Non-pigmented ciliary epithelial cell (primary cell): ENCODE measurements at places on chromosomes 7 and 10.

DNA sequence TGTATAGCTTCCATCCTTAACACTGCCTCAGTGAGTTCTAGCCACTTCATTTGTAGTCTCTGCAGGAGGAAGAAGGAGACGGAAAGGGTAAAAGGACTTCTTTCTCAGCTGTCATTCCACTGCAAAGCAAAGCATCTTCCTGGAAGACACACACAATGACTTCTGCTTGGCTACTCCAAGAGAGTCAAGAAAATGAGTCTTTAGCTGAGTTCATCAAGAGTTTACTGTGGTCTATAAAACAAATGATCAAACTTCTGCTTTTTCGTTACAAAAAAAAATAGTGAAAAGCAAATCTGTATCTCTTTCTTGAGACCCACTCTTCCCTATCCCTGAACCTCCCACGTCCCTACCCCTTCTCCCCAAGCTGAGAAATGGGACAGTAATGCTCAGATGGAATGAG is 205.0 kb upstream of the AHR start:
- no peak for DNase-seq

GRCh38 chr10:116256752-116257259 is 16.2 kb downstream of the GFRA1 start:
- DNase-seq = no peak

DNA sequence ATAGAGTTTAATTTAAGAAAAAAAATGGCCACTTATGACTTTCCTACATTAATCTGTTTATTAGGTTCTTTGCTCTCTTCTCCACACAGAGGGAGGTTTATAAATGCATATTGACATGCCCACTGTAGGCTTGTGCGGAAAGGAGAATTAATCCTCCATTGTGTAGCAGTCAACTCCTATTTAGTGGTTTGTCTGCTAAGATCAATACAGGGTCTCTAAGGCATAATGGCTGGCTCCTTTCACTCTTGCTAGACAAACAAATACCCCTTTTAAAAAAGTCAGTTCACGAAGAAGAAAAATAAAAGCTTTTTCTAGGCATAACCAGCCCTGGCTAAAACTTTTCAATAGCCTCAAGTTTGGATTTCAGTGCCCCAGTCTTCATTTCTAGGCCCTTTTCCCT is 141.6 kb downstream of the TSPAN12 start:
- no peak for DNase-seq

- peak; percentile 60 for DNase-seq
Measured at GRCh38 chr10:42783181-42783549, 570 bp downstream of the BMS1 start.

DNA sequence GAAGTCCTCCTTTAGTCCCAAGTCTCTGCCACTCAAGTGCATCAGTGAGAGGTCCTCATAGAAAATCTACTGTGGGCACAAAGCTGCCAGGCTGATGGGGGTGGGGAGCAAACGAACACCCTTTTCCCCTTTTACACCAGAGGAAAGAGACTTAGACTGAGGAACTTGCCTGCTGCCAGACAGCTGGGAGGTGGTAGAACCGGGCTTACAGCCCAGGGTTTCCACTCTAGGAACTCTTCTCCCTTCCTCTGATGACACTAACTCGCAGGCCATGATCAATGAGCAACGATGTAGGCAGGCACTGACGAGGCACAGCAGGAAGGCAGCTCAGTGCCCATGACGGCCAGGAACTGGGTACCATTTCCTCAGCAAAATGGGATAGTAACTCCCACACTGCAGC is 11.0 kb upstream of the SH2D4B start:
- DNase-seq = no peak

- DNase-seq = no peak
Measured at GRCh38 chr7:115191526-115191925, 269.6 kb downstream of the MDFIC start.

GRCh38 chr7:148332191-148333186 is 258.1 kb upstream of the C7orf33 start:
- DNase-seq = no peak

DNA sequence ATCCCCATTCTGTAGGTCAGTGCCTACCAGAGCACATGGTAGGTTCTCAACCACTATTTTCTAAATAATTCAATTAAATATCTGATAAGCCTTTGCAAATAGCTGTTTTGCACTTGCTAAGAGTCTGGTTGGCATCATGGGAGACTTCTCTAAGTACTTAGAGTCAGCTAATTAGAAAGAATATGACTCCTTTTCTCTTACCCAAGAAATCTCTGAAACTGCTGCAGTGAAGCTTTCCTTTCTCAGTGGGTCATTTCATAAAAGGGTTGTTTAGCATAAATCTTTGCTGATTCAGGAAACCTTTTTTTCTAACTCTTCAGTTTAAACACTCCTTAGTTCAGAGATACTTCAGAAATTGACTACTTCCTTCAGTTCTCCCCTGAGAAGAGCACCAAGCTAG is 438.9 kb downstream of the ADRA2A start:
- DNase-seq = no peak

DNA sequence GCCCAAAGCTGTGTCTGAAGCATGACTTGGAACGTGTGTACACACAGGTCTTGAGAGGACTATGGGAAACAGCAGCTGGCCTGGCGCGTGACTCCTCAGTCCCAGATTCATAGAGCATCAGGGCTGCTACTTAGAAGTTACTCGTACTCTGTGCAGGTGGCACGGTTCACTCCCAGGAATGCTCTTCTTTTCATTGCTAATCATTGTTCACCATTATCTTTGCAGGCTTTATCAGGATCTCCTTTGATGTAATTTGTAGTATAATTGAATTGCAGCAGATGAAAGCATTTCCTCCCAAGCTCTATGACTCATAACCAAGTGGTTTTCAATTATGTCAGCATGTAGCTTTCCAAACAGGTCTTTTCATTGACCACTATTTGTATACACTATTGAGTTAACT is 938.9 kb downstream of the NRG3 start:
- peak; percentile 28 for DNase-seq

DNA sequence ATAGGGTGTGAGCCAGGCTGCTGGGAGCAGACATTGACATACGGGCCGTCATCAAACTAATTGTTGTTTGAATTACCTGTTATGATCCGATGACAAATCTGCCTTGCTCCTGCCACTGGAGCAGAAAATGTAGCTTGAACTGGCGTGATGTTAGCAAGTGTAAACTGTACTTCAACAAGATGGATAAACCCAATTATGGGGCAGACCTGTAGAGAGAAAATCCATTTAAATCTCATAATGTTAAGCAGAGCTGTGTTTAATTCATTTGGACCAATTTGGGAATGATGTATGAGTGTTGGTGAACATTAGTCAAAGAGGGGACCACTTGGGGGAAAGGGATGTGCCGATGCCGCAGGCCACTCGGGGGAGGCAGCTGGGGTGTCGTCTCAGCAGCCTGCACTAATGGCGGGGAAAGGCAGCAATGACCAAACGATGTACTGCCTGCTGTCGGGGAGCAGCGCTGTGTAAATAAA is 27.4 kb downstream of the TCF7L2 start:
- no peak for DNase-seq

- DNase-seq = no peak
Measured at GRCh38 chr7:32890010-32890792, 1.4 kb downstream of the KBTBD2 start.

DNA sequence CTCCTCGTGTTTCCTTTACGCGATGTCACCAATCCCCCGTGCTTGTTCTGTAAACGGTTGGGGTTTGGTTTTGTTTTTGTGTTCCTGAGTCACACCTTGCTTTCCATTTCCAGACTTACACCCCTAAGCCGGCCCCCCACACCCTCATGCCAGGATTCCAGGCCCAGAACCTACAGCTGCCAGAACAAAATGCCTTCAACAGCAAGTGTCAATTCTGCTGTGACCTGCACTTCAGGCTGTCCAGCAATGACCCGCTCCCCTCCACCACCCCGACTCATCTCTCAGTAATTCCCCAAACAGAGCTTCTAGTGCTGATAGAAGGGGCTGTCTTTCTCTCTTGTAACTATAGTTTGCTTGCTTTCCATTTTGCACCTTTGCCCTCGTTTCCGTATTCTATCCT is 722.1 kb upstream of the CELF2 start:
- DNase-seq = no peak

GRCh38 chr10:44164251-44164956 is 220.5 kb downstream of the CXCL12 start:
- no peak for DNase-seq

GRCh38 chr10:72292223-72292691 is 18.5 kb downstream of the DDIT4 start:
- no peak for DNase-seq

DNA sequence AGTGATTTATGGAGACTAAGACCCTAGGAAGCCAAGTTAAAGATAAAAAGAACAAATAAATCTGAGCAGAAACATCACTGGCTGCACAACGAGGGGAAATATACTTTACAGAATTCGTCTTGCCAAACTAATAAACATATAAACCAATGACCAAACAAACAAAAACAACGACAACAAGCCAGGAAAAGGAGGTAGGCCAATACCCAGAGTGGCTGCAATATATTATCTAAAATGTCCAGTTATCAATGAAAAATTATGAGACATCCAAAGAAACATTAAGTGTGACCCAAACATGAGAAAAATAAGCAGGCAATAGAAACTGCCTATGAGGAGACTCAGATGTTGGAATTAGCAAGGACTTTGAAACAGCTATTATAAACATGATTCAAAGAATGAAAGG is 81.0 kb downstream of the PKD1L1 start:
- DNase-seq = no peak

- no peak for DNase-seq
Measured at GRCh38 chr7:35970458-35970857, 169.6 kb downstream of the SEPTIN7 start.

- no peak for DNase-seq
Measured at GRCh38 chr7:155458111-155458877, at the start of gene EN2. Gene EN2 (plus strand): TSS chr7:155458129. CDS start chr7:155458378, 249 bp downstream.

- no peak for DNase-seq
Measured at GRCh38 chr10:16384021-16384420, 52.8 kb upstream of the PTER start.

GRCh38 chr7:127781081-127781480 is 129.1 kb downstream of the SND1 start:
- DNase-seq = no peak

GRCh38 chr10:74855027-74855426 is 28.6 kb downstream of the KAT6B start:
- DNase-seq = no peak

GRCh38 chr10:17227367-17228090 is 512 bp upstream of the VIM start:
- DNase-seq = no peak

- DNase-seq = no peak
Measured at GRCh38 chr10:110822712-110823311, 48.9 kb upstream of the PDCD4 start.

- DNase-seq = no peak
Measured at GRCh38 chr10:119776536-119776935, 50.7 kb downstream of the INPP5F start.

- no peak for DNase-seq
Measured at GRCh38 chr10:5071411-5072198, 22.6 kb upstream of the AKR1C3 start.

DNA sequence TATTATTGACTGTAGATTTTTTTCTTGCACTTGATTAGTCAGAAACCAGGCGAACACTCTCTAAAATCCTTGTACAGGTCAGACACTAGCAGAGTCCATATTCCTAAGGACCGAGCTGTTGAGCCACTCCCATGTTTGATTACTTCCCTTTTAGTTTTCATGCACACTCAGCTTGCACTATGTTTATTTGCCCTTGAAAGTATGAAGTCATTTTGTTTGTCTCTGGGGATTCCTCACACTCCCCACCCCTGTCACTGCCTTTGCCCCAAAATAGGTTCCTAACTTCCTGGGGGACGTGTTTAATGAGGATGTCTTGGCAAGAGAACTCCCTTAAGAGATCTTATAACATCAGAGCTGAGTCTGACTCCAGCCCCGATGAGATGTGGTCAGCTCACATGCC is 182.1 kb downstream of the EVX1 start:
- DNase-seq = no peak

- DNase-seq = no peak
Measured at GRCh38 chr10:52409928-52410327, 95.8 kb downstream of the DKK1 start.

DNA sequence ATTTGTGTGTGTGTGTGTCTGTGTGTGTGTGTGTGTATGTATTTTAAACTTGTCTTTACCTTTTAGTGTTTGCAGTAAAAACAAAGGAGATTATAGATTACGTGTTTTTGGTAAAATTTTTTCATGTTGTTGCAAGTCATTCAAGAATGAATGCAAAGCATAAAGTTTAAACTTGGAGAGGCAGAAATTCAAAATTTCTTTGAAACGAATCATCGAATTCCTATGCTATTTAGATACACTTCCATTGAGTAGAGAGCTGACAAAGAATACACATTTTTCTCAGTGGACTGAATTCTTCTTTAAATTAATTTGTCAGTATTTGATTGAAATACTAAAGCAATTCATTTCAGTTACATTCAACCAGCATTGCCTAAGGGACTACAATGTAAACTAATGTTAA is 66.0 kb upstream of the HDAC9 start:
- DNase-seq = no peak

GRCh38 chr7:150973571-150974451 is 4.3 kb downstream of the KCNH2 start:
- DNase-seq = no peak

- no peak for DNase-seq
Measured at GRCh38 chr10:35355971-35356724, 19.8 kb downstream of the CCNY start.

GRCh38 chr10:71332466-71332865 is 13.4 kb downstream of the SLC29A3 start:
- no peak for DNase-seq

DNA sequence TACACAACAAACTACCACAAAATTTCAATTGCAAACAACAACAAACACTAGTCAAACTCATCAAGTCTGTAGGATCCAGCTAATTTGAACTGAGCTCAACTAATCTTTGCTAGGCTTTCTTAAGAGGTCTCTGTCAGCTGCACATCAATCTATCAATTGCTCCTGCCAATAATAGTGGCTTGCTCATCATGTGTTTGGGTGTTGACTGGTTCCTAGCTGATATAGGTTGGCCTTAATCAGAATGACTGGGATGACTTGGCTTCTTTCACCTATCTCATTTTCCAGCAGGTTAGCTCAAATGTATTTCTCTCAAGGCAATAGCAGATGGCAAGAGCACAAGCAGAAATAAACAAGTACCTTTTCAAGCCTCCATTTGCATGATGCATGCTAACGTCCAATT is 370.3 kb upstream of the NFE2L3 start:
- DNase-seq = no peak

GRCh38 chr10:103479135-103479534 is at the start of gene CALHM3:
Gene CALHM3 (minus strand): TSS chr10:103479240. CDS start chr10:103479032, 208 bp downstream.
- no peak for DNase-seq
